ENCODE measurements at places on chromosomes 3 and 15.

DNA sequence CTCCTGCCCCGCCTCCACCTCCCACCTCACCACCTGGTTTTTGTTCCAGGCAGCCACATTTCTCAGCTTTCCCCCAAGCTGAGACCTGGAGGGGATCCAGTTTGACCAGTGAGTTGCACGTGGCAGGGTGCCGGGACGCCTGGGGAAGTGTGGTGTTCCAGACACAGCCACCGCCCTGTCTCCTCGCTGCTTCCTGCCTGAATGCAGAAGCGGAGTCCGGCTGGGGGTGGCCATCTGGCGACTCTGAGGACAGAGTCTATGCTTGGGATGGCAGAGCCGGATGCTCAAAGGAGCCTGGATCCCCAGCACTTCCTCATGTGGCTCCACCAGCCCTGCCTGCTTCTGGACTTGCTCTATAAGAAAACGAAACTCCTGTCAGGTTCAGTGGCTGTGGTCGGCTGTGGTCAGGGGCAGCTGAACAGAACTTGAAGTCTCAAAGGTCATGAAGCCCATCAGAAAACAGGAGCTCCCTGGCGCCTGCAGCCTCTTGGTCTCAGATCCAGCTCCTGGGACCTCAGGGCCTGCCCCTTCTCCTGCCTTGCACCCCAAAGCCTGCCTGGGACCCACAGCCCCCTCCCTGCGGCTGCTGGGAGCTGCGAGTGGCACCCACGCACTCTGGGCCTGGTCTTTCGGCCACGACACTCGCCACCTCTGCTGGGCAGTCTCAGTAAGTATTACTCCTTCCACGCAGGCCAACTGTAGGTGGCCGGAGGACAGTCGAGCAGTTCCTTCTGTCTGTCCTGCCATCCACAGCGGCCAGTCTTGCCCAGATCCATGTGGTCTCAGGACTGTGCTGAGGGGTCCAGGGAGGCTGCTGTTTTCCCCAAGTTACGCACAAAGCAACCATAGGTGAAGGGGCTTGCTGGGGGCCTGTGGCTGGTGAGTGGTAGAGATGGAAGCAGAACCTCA lies 112.8 kb upstream of the MEF2A start:
- DNase-seq = no peak

GRCh38 chr3:181752202-181752671 lies 40.5 kb downstream of the SOX2 start:
- DNase-seq = no peak

DNA sequence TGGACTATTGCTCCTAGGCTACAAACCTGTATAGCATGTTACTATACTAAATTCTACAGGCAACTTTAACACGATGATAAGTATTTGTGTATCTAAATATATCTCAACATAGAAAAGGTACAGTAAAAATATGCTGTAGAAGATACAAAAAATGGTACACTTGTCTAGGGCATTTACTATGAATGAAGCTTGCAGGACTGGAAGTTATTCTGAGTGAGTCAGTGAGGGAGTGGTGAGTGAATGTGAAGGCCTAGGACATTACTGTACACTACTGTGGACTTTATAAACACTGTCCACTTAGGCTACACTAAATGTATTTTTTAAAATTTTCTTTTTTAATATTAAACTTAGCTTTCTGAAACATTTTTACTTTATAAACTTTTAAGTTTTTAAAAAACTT lies 140.5 kb upstream of the SGO1 start:
- no peak for DNase-seq

DNA sequence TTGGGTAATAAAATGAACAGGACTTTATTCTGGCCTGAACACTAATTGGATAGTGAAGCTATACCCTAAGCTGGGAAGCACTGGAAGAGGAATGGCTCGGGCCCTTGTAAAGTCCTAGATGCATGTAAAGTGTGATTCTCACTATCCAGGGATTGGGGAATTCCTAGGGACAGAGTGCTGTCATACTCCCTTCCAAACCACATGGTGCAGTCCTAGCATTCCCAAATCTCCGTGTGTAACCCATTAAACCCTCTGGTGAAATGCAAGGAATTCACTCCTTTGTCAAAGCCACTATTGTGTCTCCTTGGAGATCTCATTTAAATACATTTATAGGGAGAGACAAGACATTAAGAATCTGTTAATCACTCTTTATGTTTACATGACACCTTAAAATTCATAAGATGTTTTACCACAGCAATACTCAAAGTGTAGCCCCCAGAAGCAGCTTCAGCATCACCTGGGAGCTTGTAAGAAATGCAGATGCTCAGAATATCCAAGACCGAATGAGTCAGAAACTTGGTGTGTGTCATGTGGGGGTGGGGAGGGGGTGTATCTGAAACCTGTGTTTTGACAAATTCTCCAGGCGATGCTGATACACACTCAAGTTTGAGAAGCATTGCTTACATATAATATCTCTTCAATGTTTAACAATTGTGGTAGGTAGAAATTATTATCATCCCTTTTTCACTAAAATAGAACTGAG lies 121.8 kb upstream of the NPHP3 start:
- DNase-seq = no peak

DNA sequence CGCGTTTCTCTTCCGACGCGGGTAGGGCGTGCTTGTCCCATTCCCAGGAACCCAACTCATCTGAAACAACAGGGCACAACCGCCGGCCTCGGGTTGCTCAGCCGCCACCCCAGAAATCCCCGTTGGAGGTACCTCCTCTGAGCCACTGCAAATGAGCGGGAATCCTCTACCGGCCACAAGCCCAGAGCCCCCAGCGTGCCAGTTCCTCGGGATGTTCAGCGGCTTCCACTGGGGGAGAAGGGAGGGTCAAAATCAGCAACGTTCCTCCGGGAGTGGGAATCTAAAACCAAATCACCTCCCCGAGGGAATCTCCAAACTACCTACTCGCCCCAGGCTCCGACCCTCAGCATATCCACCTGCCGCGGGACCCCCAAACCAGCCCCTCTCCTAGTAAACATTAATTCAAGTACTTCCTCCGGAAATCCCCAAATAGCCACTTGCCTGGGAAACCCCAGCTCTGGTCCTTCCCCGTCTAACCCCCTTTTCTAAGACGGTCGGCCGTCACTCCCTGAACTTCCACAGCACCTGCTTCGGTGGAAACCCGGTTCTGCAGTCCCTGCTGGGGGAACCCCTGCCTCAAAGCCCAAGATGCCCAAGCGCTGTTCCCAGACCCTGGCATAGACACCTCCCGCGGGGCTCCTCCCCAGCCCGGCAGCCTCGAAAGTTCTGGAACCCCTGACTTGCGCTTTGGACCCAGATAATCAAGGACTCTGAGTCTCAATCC lies 887 bp downstream of the OXTR start:
- DNase-seq = no peak

Data from SJSA1 (cell line).